NCI-H524 treated with DMSO at 0.1 percent for 48 hours (cell line): ENCODE measurements at places on chromosomes 13 and 19.

DNA sequence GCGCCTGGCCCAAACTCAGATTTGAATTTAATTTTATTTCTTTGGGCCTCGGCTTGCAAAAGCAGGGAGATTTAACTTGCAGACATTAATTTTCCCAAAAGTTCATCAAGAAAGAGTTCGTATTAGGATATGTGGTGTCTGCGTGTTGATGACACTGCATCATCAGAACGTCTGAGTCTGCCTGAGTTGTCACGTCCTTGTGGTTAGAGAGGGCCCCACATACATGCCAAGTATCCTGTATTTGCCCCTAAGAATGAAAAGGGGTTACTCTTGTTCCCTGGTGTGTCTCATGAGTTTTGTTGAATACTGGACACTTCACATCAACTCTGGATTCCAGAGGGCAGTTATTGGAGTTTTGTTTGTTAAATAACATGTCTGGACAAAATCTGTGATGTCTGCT is 5.6 kb upstream of the TEX29 start:
- no peak for DNase-seq

GRCh38 chr13:77345150-77345780 is 18.4 kb upstream of the MYCBP2 start:
- no peak for DNase-seq

- DNase-seq = no peak
Measured at GRCh38 chr19:7942981-7943443, 454 bp downstream of the TIMM44 start.

- DNase-seq = no peak
Measured at GRCh38 chr13:103062079-103062478, 4.1 kb downstream of the SLC10A2 start.

DNA sequence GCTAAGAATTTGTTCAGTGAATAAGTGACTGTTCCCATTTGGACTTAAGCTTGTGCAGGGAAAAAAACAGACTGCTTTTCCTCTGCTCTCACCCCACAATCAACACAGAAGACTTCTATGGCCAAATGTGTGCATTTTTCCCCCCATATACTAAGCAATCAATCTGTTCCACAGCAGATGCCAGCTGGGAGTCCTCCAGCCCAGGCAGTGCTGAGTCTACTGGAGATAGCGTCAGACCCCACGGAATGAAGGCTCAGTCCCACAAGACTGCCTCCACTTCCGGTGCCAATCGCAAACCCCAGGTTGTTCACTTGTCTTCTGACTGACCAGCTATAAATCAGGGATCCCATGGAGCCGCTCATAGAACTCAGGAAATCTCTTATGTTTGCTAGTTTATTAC is 69.5 kb upstream of the ANKRD10 start:
- no peak for DNase-seq
